ENCODE measurements at places on chromosomes 4 and X. TPM values are rescaled to one million over a fixed set of nuclear protein-coding genes. Genes with fewer than 3 reads are reported as not detected.

The RAB39B gene
- polyA plus RNA-seq = 1.3 TPM

The ATP1B4 gene
- polyA plus RNA-seq = not detected

The IQCM gene
- not detected for polyA plus RNA-seq

The IL2 gene
- not detected for polyA plus RNA-seq

- H3K4me1 ChIP-seq = peaks cover 9% of the 10 kb centered on the region
- no peaks in the 10 kb centered on the region for H3K36me3 ChIP-seq
- H3K27me3 ChIP-seq = no peaks in the 10 kb centered on the region
Measured at GRCh38 chrX:134999469-134999868, 8.7 kb downstream of the SMIM10 start.

GRCh38 chr4:17310269-17310652 lies 201.6 kb downstream of the QDPR start:
- no peaks in the 10 kb centered on the region for H3K4me1 ChIP-seq
- no peaks in the 10 kb centered on the region for H3K36me3 ChIP-seq
- DNase-seq = no peak
- H3K4me3 ChIP-seq = no peak overlapping the region

GRCh38 chr4:103011378-103012025 lies 8.0 kb downstream of the SLC9B1 start:
- H3K4me3 ChIP-seq = no peak overlapping the region
- H3K27ac ChIP-seq = no peak overlapping the region
- H3K4me1 ChIP-seq = peaks cover 12% of the 10 kb centered on the region
- H3K27me3 ChIP-seq = no peaks in the 10 kb centered on the region

DNA sequence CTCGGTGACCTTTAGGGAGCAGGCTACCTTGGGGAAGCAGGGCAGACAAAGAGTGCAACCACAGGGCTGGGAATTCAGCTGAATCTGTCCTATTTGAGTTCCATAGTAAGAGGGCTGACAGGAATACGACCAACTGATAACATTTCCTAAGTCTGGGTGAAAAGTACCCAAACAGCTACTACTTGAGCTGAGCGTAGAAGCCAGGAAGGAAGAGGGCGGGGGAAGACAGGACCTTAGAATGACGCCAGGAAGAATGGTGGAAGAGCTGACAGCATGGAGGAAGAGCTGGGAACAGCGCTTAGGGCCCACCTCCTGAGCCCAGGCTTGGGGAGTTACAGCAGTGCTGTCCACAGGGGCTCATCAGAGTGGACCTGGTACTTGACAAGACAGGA lies 14.4 kb downstream of the MECP2 start:
- H3K27ac ChIP-seq = no peak overlapping the region
- H3K4me1 ChIP-seq = no peaks in the 10 kb centered on the region
- peaks cover 7% of the 10 kb centered on the region for H3K36me3 ChIP-seq
- H3K4me3 ChIP-seq = no peak overlapping the region
- no peaks in the 10 kb centered on the region for H3K27me3 ChIP-seq

GRCh38 chr4:129384974-129385373 lies 289.0 kb downstream of the C4orf33 start:
- H3K27me3 ChIP-seq = no peaks in the 10 kb centered on the region
- no peaks in the 10 kb centered on the region for H3K4me1 ChIP-seq
- H3K36me3 ChIP-seq = no peaks in the 10 kb centered on the region

- no peaks in the 10 kb centered on the region for H3K27me3 ChIP-seq
- H3K4me1 ChIP-seq = peaks cover 19% of the 10 kb centered on the region
- H3K36me3 ChIP-seq = peaks cover 15% of the 10 kb centered on the region
- no peak overlapping the region for H3K27ac ChIP-seq
- H3K4me3 ChIP-seq = no peak overlapping the region
Measured at GRCh38 chr4:1294891-1295290, 5.2 kb downstream of the MAEA start.

DNA sequence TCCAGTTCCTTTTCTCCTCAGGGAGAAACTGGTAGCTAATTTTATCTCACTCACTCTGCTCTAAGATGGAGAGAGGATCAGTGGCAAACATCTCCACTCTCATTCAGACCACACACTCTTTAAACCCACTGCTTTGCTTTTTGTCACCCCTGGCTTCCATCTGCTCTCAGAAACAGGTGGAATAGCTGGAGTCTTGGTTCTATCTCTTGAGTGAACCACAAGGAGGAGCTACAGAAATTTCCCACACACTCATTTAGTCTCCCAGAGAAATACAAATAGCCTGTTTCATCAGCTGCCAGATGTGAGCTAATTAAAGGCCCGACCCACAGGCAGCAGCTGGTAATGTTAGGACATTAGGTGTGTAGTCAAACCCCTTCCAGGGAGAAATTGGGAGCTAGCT lies 96.6 kb downstream of the STPG2 start:
- no peaks in the 10 kb centered on the region for H3K4me1 ChIP-seq
- no peaks in the 10 kb centered on the region for H3K27me3 ChIP-seq
- no peak overlapping the region for H3K27ac ChIP-seq
- H3K36me3 ChIP-seq = no peaks in the 10 kb centered on the region
- no peak for DNase-seq

- H3K27ac ChIP-seq = no peak overlapping the region
- peaks cover 5% of the 10 kb centered on the region for H3K4me1 ChIP-seq
- H3K4me3 ChIP-seq = no peak overlapping the region
- no peaks in the 10 kb centered on the region for H3K36me3 ChIP-seq
- DNase-seq = no peak
- H3K27me3 ChIP-seq = no peaks in the 10 kb centered on the region
Measured at GRCh38 chr4:17189401-17189720, 290.9 kb upstream of the LDB2 start.

DNA sequence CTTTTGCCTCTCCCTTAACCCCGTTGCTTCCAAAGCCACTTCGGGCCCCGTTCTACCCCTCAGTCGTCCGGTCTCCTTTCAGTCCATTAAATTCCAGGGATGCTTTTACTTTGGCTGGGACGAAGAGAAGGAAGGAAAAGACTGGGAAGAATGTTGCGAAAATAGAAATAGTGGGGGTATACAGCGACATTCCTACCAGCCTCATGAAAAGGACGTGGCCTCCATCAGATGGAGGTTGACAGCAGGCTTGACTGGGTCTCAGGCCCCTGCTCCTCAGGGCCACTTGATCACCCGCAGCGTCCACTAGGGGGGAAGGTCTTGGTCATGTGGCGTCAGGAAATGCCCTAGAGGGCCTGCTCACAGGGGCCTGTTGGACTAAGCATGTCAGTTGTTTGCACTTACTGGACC lies 657 bp upstream of the ANKRD50 start:
- H3K36me3 ChIP-seq = peaks cover 22% of the 10 kb centered on the region
- H3K4me3 ChIP-seq = peak overlapping the region; percentile 65
- H3K27ac ChIP-seq = peak overlapping the region; percentile 98
- peaks cover 17% of the 10 kb centered on the region for H3K4me1 ChIP-seq
- DNase-seq = peak; percentile 76

DNA sequence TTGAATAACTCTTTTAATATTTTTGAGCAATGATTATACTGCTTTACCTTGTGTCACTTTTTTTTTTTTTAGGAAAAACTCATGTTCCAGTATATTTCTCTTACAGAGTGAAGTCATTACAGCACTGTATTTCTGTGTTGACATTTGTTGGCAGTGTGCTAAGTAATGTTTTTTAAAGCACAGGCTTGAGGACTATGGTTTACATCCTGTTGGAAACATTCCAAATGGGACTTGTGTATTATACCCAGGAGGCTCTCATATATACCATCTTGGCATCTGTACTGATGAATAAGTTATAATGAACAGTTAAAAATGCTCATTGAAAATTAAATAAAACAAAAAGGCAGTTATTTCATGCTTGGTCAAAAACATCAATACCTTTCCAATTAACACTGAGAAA lies 33.8 kb downstream of the CEP44 start:
- peak overlapping the region; percentile 29 for H3K27ac ChIP-seq
- H3K4me3 ChIP-seq = no peak overlapping the region
- peaks cover 15% of the 10 kb centered on the region for H3K36me3 ChIP-seq
- H3K27me3 ChIP-seq = no peaks in the 10 kb centered on the region

- H3K27ac ChIP-seq = no peak overlapping the region
- no peaks in the 10 kb centered on the region for H3K4me1 ChIP-seq
- peaks cover 5% of the 10 kb centered on the region for H3K27me3 ChIP-seq
- no peak overlapping the region for H3K4me3 ChIP-seq
- H3K36me3 ChIP-seq = no peaks in the 10 kb centered on the region
- DNase-seq = peak; percentile 24
Measured at GRCh38 chrX:110992611-110993010, 103.4 kb upstream of the PAK3 start.

GRCh38 chr4:15385928-15386327 lies 41.9 kb upstream of the C1QTNF7 start:
- H3K4me3 ChIP-seq = no peak overlapping the region
- H3K27ac ChIP-seq = no peak overlapping the region
- H3K4me1 ChIP-seq = peaks cover 15% of the 10 kb centered on the region
- H3K36me3 ChIP-seq = no peaks in the 10 kb centered on the region

DNA sequence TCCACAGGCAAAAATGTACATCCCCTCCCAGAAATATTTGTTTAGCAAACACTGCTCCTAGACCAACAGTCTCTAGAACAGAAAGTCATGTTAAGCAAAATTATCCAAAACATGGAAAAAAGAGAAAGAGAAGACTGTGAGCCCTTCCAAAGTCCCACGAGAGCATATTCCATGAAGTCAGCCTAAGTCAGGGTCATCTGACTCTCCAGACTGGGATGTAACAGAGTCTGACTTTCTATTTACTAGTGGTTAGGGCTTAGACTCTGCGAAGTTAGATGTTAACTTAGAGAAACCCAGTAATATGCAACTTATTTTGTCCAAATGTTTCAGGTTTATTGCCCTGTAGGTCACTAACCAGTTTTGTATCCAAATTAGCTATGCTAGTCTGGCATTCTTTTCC lies 102.3 kb downstream of the MID1 start:
- H3K4me3 ChIP-seq = no peak overlapping the region
- H3K4me1 ChIP-seq = no peaks in the 10 kb centered on the region
- H3K27ac ChIP-seq = no peak overlapping the region
- no peaks in the 10 kb centered on the region for H3K36me3 ChIP-seq
- DNase-seq = no peak

DNA sequence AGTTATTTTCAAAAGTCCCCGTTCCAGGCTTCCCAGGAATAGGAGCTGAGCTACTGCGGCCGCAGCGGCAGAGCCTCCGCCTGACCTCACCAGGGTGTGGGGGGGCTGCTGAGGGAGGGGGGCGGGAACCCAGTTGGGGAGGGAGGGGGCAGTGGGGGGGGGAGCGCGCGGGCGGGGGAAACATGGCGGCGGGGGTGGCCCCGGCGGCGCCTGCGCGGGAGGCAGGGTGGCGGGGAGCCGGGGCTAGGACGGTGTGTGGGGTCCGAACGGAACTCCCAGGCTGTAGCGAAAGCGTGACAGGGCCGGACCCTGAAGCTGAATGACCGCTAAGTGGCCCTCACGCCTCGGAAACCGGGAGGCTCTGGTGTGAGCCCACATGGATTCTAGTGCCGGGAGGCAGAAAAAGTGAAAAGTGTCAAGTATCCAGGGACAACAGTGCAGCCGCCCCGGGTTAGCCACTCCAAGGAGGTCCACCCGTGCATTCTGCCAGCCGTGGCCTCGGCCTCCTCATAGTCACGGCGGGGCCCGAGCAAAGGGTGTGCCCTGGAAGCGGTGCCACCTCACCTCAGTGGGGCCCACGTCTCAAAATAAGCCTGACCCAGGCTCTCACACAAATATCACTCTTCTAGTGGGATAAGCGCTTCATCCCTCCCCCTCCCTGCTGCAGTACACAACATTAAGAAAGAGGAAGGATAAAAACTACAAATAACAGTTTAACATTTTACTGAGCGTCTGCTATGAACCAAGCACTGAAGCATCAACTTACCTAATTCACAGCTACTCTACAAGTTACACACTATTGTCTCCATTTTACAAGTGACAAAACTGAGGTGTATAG lies at the start of gene KLHL13:
TSS of gene KLHL13 (minus strand) at position 98 of the 838 bp plus-strand sequence. CDS start 88,337 bp downstream, outside the sequence.
- peak within 1 kb of the TSS; percentile 78 for H3K27ac ChIP-seq
- H3K27me3 ChIP-seq = no peaks in the 10 kb centered on the region
- peaks cover 5% of the 10 kb centered on the region for H3K4me1 ChIP-seq
- no peaks in the 10 kb centered on the region for H3K36me3 ChIP-seq

DNA sequence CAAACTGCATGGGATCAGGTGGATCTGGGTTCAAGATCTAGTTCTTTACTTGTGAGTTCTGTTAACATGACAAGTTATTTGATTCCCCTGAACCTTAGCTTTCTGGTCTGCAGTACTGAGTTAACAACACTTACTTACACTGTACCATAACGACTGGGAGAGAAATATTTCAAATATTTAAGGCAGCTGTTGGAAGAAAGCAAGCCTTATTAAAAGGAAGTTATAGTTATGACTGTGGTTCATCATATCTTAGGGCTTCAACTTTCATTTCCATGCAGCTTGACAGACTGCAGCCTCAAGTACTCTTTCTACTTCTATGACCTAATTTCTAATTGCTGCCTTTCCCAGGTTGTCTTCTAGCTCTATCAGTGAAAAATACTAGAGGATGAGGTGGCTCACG lies 40.0 kb upstream of the PDGFRA start:
- H3K4me1 ChIP-seq = no peaks in the 10 kb centered on the region
- H3K27ac ChIP-seq = peak overlapping the region; percentile 48
- no peaks in the 10 kb centered on the region for H3K27me3 ChIP-seq
- H3K4me3 ChIP-seq = no peak overlapping the region
- no peaks in the 10 kb centered on the region for H3K36me3 ChIP-seq

GRCh38 chr4:144355811-144356757 lies 215.6 kb upstream of the GYPA start:
- no peak for DNase-seq
- H3K4me3 ChIP-seq = no peak overlapping the region
- no peak overlapping the region for H3K27ac ChIP-seq
- no peaks in the 10 kb centered on the region for H3K36me3 ChIP-seq
- H3K27me3 ChIP-seq = no peaks in the 10 kb centered on the region

DNA sequence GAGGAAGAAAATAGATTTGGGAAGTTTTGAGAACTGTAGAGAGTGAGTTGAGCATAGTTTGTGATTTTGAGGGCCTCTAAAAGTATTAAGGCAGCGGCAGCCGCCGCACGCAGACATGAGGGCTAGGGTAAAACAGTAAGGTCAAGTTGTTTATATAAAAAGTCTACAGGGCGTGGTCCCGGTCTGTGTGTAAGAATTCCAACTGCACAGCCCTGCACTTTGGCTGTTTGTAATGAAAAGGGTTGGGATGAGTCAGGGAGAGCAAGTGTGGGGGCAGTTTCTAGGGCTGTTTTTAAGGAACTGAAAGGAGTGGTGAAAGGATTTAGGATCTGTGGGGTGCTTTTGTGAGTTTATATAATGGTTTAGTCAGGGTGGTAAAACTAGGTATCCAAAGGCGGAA lies 55.0 kb downstream of the BEX3 start:
- no peak overlapping the region for H3K27ac ChIP-seq
- H3K4me1 ChIP-seq = no peaks in the 10 kb centered on the region
- no peaks in the 10 kb centered on the region for H3K27me3 ChIP-seq
- no peak overlapping the region for H3K4me3 ChIP-seq

- no peak overlapping the region for H3K4me3 ChIP-seq
- no peaks in the 10 kb centered on the region for H3K27me3 ChIP-seq
- H3K36me3 ChIP-seq = no peaks in the 10 kb centered on the region
- H3K27ac ChIP-seq = no peak overlapping the region
- no peak for DNase-seq
Measured at GRCh38 chr4:186684889-186685309, 38.8 kb downstream of the FAT1 start.

Measured in SK-N-SH (cell line).